ENCODE measurements at places on chromosomes 16 and 17.

- DNase-seq = no peak
Measured at GRCh38 chr17:78793968-78794367, 11.9 kb upstream of the CYTH1 start.

DNA sequence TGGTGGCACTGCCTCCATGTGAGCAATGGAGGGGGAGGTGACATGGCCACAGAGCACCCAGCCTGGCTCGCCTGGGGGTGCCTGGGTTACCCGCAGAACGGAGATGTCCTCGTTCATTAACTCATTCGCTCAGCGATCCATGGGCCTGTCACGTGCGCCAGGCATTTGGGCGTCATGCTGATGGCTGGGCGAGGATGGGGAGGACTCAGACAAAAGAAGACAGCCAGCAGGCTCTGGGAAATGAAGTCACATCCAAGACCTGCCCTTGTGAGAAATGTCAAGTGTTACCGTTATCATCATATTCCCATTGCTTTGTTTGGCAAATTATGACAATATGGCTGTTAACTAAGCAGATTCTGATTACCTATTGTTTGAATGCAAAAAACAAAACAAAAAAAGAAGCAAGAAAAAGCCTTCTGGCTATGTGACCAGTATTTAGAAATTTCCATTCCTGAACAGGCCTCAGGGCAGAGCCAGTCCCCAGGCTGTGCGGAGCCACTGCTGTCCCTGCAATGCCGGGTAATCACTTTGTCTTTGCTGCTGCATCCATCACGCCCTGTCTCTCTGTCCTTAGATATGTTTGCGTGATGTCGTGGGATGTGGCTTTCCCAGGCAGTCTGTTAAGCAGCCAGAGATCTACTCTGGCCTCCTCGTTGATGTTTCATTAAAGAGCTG is 57.9 kb downstream of the CMIP start:
- DNase-seq = no peak

GRCh38 chr17:74288785-74289184 is 14.8 kb downstream of the DNAI2 start:
- DNase-seq = no peak

DNA sequence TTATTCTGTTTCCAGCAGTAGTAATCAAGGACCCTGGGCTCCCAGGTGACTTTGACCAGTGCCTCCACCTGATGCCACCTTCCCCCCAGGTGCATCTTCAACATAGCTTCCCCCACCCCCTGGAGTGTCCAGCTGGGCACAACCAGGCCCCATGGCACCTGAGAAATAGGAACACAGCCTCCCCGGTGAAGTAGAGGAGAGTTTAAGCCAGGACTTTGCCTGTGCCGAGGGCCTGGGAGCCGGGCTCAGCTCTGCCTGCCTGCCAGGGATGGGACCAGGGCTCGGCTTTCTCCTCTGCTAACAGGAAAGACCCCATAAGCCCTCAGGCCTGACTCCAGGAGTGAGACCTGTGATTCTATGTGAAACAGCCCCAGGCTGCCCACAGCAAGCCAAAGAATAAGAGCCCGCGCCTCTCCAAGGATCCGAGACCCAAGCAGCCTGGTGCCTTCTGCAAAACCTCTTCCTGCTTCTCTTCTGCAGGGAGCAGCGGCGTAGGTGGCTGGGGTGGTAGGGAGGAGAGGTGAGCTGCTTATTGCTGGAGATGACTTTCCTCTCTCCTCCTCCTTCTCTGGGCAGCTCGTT is 16.4 kb upstream of the RBFOX3 start:
- no peak for DNase-seq

GRCh38 chr17:9999919-10000695 is 95.0 kb upstream of the RCVRN start:
- DNase-seq = no peak

- DNase-seq = no peak
Measured at GRCh38 chr16:78170494-78170933, 71.1 kb downstream of the WWOX start.

DNA sequence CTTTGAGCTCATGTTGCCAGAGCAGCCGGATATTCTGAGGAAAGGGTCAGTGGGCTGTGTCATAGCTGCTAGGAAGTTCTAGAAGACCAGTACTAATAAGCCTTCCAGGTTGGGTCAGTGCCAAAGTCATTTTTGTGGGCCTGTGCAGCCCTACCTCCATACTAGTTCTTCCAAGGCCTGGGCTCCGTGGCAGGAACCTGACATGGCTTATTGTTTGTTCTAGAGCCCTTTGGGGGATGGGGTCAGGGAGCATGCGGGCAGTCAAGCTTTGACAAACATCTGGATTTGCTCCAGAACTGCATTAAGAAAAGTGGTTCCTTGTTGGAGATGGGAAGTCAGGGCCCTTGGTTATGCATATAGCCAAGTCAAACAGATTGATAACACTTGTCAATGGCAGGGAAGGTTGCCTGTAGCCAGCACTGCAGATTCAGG is 7.6 kb downstream of the ALKBH5 start:
- no peak for DNase-seq

- no peak for DNase-seq
Measured at GRCh38 chr16:72902206-72902605, 145.7 kb downstream of the ZFHX3 start.

DNA sequence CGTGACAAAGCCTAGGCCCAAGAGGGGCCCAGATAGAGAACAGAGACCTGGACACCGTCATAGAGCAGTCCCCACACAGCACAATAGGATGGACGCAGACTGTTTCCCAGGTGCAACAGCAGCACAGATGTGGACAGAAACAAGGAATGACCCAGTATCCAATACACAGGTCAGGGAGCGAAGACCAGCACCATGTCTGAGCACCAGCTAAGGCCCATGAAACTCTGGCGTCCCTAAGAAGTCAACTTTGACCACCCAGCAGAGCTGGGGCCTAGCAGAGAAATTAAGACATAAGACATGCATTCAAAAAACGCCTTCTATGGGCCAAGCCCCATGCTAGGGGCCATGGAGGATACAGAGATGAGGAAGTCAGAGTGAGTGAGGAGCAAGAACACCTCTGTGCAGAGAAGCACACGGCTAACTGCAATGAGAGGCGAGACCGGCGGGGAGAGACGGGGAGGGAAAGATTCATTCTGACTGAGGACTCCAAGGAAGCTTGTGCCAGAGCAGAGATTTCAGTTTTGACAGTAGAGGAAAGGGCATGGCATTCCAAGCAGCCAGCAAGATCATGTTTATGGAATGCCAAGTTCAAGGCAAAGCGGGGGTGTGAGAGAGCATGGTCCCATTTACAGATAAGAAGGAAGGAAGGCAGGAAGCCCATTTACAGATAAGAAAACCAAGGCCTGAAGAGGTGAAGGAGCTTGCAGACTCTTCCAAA is 50.8 kb downstream of the PITPNM3 start:
- DNase-seq = no peak

DNA sequence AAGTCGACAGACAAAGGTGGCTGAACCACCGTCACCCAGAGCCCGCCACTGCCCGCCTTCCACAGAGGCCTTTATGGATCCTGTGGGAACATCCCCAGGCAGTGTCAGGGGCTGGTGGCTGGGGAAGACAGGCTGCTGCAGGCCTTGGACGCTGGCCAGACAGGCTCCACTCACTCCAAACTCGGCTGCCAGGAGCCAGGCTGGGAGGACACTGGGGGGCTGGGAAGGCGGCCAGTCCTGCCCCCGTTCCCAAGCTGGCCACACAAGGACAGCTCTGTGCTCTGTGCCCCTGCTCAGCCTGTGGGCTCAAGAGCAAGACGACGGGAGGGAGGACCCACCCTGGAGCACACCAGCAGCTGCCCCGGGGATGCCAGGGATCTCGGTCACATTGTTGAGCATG is 7.6 kb upstream of the LCAT start:
- no peak for DNase-seq

- no peak for DNase-seq
Measured at GRCh38 chr17:67360880-67361279, 5.5 kb downstream of the PSMD12 start.

DNA sequence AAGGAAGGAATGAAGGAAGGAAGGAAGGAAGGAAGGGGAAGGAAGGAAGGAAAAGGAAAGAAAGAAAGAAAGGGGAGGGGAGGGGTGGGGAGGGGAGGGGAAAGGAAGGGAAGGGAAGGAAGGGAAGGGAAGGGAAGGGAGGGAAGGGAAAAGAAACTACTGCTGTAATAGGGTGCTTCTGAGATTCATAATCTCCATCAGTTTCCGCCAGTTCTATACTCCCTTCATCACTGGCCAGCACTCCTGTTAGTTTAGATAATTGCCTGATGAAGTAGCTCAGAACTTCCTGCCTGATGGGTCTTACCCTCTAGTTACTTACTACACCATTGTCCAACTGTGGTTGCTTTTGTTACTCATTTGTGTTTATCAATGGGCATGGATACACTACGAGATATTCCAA is 2.0 kb upstream of the KRTAP9-6 start:
- no peak for DNase-seq

- DNase-seq = no peak
Measured at GRCh38 chr16:75590920-75591843, 25.0 kb downstream of the GABARAPL2 start.
